ENCODE measurements at places on chromosomes 7 and 10.

- DNase-seq, result peak; percentile 31
Measured at GRCh38 chr7:141097430-141097829, 23.6 kb downstream of the TMEM178B start.

DNA sequence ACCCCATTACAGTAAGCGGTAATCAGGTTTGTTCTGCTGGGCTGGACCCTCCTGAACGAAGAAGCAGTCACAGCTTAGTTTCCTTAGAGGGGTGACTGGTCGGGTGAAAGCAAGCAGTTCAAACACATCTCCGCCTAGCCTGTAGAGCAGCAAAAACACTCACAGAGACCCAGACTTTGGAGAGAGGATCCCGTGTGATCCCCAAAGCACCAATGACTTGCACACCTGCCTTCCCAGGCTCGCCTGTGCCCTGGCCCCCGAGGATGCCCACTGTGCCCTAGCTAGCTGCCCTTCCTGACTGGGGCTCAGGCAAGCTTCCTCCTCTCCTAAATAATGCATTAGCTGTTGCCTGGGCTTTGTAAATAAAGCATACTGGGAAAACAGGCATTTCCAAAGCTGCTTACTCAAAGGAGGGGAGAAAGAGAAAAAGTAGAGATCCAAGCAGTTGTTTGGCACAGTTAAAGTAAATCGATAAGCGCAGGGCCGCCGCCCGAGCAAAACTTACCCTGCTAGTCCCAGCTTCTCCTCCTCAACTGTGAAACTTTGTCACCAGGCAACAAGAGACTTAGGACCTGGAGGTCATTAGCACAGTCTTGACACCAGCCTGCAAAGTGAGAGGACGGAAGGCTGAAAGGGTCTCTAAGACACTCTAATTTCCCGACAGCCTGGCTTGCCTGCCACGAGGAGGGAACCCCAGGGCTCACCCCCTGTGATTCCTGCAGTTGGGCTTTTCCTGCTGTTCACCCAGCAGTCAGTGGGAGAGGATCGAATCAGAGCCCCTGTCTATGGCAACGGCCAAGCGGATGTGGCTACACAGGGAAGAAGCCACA is 4.8 kb downstream of the LRRC18 start:
- DNase-seq, result no peak

- no peak for DNase-seq
Measured at GRCh38 chr7:81140775-81141174, 221.9 kb upstream of the SEMA3C start.

- DNase-seq, result no peak
Measured at GRCh38 chr7:101200862-101201599, at the start of gene MOGAT3. MOGAT3 (minus strand) TSS chr7:101201036; CDS start chr7:101200854, 182 bp downstream.

- no peak for DNase-seq
Measured at GRCh38 chr10:69468751-69469089, 17.5 kb downstream of the TSPAN15 start.

GRCh38 chr7:24334627-24335026 is 50.6 kb downstream of the NPY start:
- DNase-seq, result no peak

Measured in RCC 7860 (cell line).